ENCODE measurements at places on chromosomes 7 and 10. TPM values are rescaled to one million over a fixed set of nuclear protein-coding genes. Genes with fewer than 3 reads are reported as not detected.

DNA sequence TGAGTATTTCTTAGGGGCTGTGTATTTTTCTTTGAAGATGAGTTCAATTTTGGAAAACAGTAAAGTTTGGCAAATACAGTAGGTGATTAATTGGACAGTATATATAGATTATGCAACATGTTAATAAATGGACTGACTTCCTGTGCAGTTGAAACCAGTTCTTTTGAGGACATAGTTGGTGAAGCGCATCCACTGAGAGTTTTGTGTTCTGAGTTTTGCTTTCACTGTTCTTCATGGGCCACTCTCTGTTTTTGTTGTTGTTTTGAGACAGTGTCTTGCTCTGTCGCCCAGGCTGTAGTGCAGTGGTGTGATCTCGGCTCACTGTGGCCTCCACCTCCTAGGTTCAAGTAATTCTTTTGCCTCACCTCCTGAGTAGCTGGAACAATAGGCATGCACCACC is 109.0 kb downstream of the SDHAF3 start:
- no peak for DNase-seq

- no peak for DNase-seq
These were observed 1.5 kb upstream of the PARD3 start for GRCh38 chr10:34816501-34817002.

GRCh38 chr10:126196281-126196680 is 192.0 kb downstream of the ADAM12 start:
- DNase-seq: no peak

The KLLN gene
- 1.6 TPM for polyA plus RNA-seq

The KCNH2 gene
- polyA plus RNA-seq: 21.0 TPM
